Kidney (tissue), 22 donors: ENCODE measurements at places on chromosomes 13 and 19.
A peak's percentile ranks its signal among the peaks of the same experiment; 100 is the strongest.

DNA sequence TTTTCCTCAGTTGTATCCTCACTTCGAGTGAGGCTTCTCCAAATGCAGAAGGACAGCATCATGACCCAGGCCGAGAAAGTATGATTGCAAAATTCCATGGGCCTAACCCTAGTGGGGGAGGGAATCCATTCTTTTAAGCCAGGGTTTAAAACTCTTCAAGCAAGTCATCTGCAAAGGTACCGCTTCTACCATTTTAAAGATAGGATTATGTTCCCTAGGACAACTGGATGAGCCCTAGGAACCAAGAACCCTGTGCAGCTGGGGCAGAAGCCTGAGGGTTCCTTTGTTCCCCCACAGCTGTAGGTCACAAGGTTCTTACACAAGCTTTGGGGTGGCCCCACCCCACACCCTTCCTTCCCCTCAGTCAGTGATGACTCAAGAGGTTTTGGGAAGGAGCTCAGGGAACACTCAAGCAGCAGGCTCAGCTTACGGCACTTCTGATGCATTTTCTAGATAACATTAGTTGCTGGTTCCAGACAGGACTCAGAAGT lies 13.5 kb downstream of the ARL11 start:
- no peak for DNase-seq

- DNase-seq = no peak
These were observed 418.1 kb downstream of the TSHZ3 start for GRCh38 chr19:30930941-30931706.

DNA sequence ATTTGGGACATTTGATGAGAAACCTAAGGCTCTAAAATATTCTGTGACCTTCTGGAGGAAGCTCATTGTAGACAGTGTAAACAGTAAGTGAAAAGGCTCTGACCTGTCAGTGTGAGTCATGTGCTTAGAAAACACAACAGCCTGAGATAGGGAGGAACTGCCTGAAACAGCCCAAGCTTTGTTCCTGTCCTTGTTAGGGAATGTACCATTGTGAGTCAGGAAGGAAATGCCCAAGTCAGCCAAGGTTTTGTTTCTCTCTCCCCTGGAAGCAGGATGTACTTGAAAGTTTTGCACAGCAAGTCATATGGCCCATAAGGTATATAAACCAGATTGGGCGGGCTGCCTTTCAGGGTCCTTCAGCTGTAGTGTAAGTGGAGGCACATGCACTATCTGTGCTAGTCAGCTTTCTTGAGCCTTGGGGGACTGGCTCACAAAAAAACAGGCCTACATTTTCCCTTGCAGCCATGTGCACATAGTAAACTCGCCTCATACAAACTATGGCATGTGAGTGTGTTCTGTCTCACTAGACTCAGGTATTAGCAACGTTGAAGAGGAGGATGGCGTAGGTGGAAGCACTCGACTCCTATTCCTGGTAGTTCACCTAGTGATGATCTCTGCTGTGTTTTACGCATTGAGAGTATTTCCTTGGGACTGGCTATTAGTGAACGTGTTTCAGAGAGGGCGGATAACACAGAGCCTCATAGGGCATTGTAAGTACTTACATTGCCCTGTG lies 141.2 kb upstream of the KLHL1 start:
- DNase-seq = no peak

GRCh38 chr19:5718579-5719273 lies 1.2 kb downstream of the LONP1 start:
- no peak for DNase-seq

- DNase-seq = no peak
These were observed at the start of gene COMP for GRCh38 chr19:18790566-18791314. Gene COMP (minus strand): TSS chr19:18791305. CDS start chr19:18791269, 36 bp downstream.

DNA sequence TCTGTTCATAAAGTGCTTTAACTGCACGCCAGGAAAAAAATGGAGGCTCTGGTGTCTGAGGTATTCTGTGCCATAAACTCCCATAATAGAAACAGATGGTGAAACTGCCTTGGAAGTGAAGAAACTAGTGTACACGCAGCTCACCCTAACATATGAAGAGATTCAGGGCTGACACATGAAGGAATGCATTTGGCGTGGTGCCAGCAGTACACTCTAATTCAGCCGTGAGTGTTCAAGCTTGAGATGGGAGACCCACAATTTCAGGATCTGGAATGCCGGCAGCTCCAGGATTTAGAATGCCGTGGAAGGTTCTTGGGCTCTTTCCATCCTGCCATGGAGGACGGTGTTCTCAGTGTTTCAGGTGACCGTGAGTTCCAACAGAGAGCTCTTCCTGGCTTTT lies 478.4 kb downstream of the TSHZ3 start:
- DNase-seq = peak; percentile 87

GRCh38 chr13:55394470-55394869 lies 1746.2 kb upstream of the PRR20A start:
- DNase-seq = no peak

DNA sequence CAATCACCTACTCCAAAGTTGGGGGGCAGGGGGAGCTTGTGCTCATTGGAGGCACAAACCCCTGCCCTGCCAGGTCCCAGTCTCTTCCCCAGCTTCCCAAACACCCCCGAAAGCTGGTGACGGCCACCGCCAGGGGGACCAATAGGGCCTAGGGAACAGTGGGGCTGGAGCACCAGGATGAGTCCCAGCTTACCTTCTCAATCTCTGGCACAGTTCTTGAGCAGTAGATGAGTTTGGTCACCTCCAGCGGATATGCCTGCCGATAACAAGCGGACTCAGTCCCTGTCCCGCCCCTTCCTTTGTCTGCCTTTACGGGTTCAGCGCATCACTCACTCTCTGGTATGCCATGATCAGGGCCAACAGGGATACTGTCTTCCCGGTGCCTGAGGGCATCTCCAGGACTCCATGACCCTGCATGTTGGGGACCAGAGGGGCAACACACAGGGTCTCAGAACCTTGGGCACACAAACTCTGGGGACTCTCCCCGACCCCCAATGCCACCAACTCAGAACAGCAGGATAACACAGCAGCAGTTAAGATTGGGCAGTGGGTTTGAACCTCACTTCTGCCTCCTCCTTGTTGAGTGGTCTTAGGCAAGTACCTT lies 1.5 kb downstream of the ERCC2 start:
- DNase-seq = no peak
